8988T (cell line): ENCODE measurements at places on chromosomes 11 and 22.

- no peak for DNase-seq
These were observed 9.8 kb upstream of the APOL6 start for GRCh38 chr22:35638410-35638809.

DNA sequence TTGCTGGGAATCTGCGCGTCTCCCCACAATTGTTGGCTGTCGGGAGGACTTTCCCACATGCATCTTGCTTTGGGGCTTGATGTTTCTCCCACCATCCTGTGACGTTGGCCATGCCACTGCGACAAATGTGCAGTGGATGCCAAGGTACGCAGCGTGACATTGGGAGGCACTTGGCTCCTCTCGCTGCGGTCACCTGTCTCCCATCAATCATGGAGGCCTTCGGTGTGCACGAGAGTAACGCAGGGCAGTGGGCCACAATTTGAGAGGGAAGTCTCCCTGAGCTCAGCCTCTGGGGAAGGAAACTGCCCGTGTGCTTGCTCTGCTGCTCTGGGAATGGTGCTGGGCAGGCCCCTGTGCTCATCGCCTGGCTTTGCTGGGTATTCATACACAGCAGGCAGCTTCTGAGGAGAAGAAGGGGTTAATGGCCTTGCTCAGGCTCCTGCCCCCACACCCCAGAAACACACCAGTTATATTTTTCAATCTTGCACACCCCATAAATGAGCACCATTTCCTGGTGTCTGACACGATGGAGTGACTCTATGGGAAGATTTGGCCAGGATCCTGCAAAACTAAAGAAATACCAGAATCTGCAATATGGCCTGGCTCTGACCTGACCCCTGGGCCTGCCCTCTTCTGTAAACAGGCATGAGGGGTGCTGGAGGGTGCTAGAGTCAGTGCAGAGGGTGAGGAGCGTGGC, 153.5 kb downstream of the ADAMTS15 start:
- DNase-seq: no peak

- no peak for DNase-seq
These were observed 45.3 kb upstream of the ADA2 start for GRCh38 chr22:17264321-17265052.

DNA sequence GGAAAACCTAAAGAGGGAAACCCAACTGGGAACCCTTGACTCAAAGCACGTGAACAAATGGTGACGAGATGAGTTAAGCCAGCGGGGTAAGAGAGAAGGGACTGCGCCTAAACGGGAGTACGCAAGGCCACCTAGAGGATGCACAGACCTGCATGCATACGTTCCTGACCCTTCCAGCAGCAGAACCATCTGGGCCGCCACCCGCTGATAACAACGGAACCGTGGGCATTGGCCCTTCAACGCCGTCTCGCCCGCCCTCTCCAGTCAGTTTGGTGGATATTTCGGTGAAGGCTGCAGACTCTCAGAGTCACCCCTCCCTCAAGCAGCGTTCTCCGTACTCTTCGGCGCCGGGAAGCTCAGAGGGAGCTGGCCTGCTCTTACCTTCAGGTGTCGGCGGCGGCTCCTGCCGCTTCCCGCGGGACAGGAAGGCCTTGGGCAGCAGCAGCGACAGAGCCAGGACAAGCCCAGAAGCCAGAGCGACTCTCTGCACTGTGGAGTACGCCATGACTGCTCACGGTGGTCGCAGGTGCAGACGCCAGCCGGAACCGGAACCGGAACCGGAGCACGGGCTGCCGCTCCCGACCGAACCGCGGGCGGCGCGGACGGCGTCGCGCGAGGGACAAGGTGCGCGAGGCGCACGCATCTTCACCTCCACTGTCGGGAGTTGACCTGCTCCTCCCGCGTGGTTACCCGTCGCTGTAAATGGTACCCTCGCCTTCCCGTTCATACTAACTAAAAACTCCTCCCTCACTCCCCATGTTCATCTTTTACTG, at the start of gene RIC3:
RIC3 (minus strand) TSS at position 541 of the 773 bp plus-strand sequence; CDS start at position 505, 36 bp downstream.
- DNase-seq: no peak

DNA sequence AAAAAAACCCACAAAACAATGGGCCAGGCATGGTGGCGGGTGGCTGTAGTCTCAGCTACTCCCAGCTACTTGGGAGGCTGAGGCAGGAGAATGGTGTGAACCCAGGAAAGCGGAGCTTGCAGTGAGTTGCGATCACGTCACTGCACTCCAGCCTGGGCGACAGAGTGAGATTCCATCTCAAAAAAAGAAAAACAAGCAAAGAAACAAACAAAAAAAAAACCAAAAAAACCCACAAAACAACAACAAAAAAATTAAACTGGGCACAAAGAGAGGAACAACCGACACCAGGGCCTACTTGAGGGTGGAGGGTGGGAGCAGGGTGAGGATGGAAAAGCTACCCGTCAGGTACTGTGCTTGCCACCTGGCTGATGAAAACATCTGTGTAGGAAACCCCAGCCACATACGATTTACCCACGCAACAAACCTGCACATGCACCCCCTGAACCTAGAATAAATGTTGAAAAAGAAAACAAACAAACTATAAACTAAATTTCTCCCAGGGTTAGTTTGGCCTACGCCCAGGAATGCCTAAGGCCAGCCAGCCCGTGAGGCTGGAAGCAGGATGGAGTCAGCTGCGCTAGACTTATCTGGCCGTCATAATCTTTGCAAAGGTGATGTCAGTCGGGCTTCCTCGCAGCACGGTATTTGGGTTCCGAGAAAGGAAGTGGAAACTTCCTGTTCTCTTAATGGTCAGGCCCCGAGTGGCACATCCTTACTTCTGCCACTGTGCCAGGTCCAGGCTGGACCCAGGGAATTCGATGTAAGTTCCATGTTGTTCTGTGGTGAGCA, 21.9 kb upstream of the CYB5R3 start:
- DNase-seq: no peak

DNA sequence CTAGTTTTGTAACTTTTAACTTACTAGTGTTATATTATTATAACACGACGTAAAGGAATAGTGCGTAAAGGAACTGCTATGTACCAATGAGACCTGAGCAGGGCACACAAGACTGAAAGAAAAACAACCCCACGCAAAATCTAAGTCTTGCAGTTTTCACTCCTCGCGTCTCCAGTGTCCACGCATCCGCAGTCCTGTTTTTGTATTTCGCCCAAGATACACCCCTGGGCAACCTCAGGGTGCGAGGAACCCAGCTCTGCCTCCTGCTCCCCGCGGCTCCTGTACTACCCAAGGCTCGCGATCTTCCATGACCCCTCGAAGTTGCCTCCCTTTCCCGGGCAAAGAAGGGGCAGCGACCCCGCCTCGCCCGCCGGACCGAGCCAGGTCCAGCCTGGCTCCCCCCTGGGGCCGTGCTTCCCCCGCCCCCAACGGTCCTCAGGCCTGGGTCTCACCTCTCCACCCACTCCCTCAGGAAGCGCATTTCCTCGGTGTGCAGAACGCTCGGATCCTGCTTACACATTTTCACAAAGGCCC, 393 bp downstream of the ST13 start:
- DNase-seq: no peak

DNA sequence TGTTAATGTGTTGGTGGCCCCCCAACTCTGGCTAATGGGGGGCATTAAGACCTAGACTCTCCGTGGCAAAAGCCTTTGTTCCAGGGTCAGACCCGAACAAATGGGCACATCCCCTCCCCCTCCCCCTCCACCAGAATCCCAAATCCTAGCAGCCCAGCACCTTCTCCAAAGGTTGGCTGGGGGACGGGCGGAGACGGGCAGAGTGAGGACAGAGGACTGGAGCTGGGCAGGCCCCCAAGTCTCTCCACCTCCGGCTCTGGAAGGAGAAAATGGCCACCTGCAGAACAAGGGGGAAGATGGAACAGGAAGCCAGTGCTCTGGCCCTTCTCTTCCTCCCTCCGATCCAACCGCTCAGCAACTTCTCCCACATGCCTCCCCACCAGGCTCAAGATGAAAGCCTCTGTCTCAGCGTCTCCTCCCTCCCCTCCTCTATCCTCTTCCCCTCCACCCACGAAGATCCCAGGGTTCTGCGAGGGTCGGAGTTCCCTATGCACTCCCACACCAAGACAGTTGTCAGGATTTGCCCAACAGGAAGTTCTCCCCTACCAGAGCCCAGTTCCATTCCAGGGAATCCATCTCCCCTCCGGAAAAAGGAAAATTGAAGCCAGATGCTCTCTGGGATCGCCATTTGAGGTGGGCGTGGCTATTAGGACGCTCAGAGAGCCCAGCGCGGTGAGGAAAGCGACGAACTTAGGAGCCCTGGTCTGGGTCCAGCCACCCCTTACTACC, 20.1 kb downstream of the ADA2 start:
- no peak for DNase-seq

- no peak for DNase-seq
These were observed 302.0 kb downstream of the KIRREL3 start for GRCh38 chr11:126698576-126698975.

DNA sequence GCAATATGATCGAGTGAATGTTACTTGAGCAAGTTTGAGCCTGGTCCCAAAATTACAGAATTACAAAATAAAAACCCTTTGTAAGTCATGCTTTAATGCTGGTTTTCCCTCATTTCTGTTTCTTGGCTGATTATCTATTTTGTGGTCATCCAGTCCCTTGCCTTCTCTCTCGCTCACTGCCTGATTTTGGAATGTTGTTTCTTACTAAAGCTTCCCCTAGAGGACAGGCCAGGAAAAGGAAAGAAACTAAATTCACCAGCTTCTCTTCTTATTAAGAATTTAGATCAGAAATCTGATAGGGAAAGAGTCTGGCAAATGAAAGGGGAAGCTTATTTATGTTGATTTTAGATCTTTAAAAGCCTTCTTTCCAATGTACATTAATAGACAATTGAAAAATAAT, 16.6 kb upstream of the BDNF start:
- no peak for DNase-seq

DNA sequence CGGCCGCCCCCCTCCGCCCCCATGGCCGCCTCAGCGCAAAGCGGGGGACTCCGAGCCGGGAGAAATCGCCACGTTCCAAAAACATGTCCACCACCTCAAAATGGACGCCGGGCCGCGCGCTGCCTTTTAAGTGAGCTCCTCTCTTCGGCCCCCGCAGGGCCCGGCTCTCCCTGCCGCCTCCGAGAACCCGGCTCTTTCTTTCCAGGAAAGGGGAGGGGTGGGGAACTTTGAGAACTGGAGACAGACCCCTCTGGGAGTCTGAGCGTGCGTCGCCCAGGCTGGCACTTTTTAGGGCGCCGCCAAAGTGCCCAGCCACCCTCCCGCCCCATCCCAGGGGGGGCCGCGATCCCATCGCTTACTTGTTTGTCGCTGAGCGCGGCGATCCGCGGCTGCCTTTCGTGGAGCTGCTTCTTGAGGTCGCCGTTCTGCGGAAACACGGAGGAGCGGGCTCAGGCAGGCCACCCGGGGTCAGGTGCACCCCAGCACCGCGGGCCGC, 1.6 kb downstream of the PHF21B start:
- no peak for DNase-seq

GRCh38 chr11:27319072-27319471, 43.9 kb downstream of the CCDC34 start:
- no peak for DNase-seq

DNA sequence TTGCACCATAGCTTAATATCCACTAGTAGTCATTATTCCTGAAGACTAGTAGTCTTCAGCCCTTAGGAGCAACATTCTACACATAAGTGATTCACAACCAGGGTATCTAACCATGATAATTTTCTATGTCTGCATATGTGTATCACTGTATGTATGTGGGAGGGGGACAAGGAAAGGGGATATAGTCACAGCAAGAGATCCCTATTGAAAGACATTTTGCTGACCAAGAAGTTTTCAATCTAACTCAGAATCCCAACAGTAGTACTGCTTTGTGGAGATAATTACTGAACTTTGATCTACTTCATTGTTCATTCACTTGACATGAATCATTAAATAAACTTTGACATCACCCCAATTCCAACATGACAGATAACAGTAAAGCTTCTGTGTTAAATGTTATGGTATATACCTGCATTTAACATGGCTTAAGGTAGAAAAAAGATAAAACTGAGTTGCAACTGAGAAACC, 10.3 kb downstream of the PIK3C2A start:
- no peak for DNase-seq

DNA sequence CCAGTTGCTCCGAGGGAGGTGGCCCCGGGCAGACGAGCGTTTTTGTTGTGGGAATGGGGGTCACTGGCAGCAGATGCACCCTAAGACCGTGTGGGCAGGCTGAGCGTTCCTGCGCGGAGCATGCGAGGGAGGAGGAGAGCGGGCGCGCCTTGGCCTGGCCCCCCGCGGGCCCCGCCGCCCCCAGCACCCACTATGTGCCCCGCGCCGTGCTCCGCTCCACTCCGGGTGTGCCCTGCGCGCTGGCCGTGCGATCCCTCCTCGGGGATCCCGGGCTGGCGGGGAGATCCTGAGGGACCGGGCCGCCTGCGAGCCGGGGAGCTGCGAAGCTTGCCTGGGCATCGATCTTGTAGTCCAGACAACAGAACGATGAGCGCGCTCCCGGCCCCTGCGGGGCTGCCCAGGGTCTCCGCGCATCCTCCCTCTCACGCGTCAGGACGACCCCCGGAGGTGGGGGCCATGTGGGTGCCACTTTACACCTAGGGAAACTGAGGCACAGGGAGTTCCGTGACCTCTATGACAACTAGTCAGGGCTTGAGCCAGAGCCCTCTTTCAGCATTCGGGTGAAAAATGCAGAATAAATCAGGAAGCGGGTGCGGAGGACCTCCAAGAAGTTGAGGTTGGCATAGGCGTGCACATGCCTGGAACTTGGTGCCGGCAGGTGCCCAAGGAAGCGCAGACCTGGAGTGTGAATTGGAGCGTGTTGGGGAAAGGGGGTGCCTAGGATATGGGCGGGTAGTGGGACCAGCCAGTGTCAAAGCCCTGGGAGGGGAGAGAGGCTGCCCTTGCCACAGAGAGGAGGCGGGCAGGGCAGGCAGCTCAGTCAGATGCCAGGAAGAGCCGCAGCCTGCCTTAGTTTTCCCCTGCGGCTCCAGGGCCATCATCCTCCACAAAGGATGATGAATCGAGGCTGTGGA, 1.3 kb upstream of the KMT5B start:
- peak; percentile 41 for DNase-seq
